ENCODE measurements at places on chromosomes 2 and 18. TPM values are rescaled to one million over a fixed set of nuclear protein-coding genes. Genes with fewer than 3 reads are reported as not detected.

Gene UGGT1
- 24.3 TPM for total RNA-seq

Gene CCDC178
- total RNA-seq, result 0.27 TPM

- DNase-seq, result no peak
These were observed 65.9 kb upstream of the HPCAL1 start for GRCh38 chr2:10236571-10237391.

GRCh38 chr18:6580401-6580800 lies 149.1 kb upstream of the ARHGAP28 start:
- no peak for DNase-seq

DNA sequence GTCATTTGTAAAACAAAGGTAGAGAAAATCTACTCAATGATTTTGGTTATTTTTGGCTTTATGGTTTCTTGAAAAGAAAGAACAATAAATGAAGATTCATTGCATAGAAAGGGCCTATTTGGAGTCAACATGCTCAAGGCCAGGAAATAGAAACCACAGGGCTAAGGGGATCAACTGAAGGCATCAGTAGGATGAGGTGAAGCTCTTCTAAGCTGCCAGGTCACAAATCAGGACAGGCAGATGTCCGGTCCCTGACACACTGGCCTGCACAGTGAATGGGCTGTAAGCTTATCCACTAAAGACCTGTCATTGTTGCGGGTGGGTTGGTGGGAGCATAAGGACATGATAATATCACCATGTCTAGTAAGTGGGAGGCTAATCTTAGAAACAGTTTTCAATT lies 31.6 kb upstream of the RNF138 start:
- no peak for DNase-seq

Data from Right ventricle myocardium inferior (tissue), 1 donor.